ENCODE measurements at places on chromosomes 1 and 21.

- peak; percentile 8 for DNase-seq
Measured at GRCh38 chr1:169461390-169462000, 24.2 kb downstream of the SLC19A2 start.

- DNase-seq: no peak
Measured at GRCh38 chr1:7478809-7479499, 292.1 kb upstream of the VAMP3 start.

DNA sequence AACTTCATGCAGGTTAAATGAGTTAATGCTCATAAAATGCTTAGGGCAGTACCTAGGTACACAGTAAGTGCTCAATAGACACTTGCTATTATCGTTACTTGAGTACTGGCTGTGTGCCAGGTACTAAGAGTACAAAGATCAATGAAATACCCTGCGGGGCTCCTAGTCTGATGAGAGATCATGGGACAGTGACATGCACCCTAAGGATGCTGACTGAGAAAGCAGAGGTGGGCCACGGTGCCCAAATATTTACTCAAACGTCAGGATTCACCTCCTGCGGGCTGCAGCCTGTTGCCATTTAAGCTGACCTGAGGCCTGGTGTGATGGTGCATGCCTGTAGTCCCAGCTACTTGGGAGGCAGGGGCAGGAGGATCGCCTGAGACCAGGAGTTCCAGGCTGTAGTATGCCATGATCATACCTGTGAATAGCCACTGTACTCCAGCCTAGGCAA lies 19.8 kb upstream of the LUZP1 start:
- no peak for DNase-seq

GRCh38 chr1:227734546-227734855 lies 601 bp downstream of the JMJD4 start:
- DNase-seq: no peak

DNA sequence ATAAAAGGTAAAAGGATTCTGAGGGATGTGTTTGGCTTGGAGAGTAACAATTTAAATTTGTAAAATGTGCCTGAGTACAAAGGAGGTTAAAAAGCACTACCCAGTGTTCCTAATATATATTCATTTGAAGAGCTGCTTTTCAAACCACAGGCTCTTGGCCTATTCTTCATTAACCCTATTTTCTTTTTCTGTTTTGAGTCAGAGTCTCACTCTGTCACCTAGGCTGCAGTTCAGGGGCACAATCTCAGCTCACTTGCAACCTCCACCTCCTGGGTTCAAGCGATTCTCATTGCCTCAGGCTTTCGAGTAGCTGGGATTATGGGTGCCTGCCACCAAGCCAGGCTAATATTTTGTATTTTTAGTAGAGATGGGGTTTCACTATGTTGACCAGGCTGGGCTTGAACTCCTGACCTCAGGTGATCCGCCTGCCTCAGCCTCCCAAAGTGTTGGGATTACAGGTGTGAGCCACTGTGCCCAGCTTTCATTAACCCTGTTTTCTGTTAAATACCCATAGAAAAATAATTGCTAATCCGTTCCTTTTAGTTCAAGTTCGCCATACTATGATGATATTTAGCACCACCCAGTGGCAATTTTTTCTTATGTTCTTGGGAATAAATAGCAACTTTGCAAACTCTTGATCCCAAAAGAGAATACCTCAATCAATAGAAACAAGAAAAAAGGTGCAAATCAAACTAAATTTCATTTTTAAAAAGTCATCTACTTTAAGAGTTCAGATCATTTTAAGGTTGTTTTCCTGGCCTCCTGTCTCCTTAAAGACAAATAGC lies 30.5 kb downstream of the ZBTB8OS start:
- DNase-seq: no peak
